ENCODE measurements at places on chromosomes 7 and 10. TPM values are rescaled to one million over a fixed set of nuclear protein-coding genes. Genes with fewer than 3 reads are reported as not detected.

The FAM20C gene
- total RNA-seq, result 130 TPM

The TMEM213 gene
- not detected for total RNA-seq

The OPTN gene
- total RNA-seq, result 45.9 TPM

The UPK3BL2 gene
- total RNA-seq, result not detected

The ADAM22 gene
- 0.52 TPM for total RNA-seq

The OR6V1 gene
- total RNA-seq, result not detected

The FAM25A gene
- not detected for total RNA-seq

The GRIFIN gene
- not detected for total RNA-seq

The CHCHD2 gene
- 365 TPM for total RNA-seq

The PDE6C gene
- total RNA-seq, result not detected

The DKK1 gene
- 5.9 TPM for total RNA-seq

The SEC31B gene
- total RNA-seq, result 5.7 TPM

The IKZF1 gene
- not detected for total RNA-seq

The ADAMTS14 gene
- 0.08 TPM for total RNA-seq

The FOXI2 gene
- total RNA-seq, result not detected

The PDK4 gene
- 1.2 TPM for total RNA-seq

The ACBD5 gene
- total RNA-seq, result 10.3 TPM

The TUBB8 gene
- total RNA-seq, result not detected

The IQUB gene
- 0.13 TPM for total RNA-seq

The IFIT1B gene
- under 0.01 TPM for total RNA-seq

The NRAP gene
- not detected for total RNA-seq

The HOXA5 gene
- 134 TPM for total RNA-seq

Data from epithelial cell of alveolus of lung (primary cell).